Stimulated activated CD4-positive, alpha-beta T cell treated with anti-CD3 and anti-CD28 coated beads, Interleukin-2, amount 100 ng/mL, for 24 hours (primary cell): ENCODE measurements at places on chromosomes 16 and 17.

DNA sequence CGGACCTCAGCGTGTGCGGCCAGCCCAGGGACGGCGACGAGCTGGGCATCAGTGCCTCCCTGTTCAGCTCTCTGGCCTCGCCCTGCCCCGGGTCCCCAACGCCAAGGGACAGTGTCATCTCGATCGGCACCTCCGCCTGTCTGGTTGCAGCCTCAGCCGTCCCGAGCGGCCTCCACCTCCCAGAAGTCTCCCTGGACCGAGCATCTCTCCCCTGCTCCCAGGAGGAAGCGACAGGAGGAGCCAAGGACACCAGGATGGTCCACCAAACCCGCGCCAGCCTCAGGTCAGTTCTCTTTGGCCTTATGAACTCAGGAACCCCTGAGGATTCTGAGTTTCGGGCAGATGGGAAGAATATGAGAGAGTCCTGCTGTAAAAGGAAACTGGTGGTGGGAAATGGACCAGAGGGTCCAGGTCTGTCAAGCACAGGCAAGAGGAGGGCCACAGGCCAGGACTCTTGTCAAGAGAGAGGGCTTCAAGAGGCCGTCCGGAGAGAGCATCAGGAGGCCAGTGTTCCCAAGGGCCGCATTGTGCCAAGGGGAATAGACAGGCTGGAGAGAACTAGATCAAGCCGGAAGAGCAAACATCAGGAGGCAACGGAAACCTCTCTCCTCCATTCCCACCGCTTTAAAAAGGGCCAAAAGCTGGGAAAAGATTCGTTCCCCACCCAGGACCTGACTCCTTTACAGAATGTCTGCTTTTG lies 825 bp downstream of the HASPIN start:
- DNase-seq: no peak

- peak; percentile 80 for DNase-seq
Measured at GRCh38 chr17:78258323-78259191, 27.1 kb downstream of the TMEM235 start.

DNA sequence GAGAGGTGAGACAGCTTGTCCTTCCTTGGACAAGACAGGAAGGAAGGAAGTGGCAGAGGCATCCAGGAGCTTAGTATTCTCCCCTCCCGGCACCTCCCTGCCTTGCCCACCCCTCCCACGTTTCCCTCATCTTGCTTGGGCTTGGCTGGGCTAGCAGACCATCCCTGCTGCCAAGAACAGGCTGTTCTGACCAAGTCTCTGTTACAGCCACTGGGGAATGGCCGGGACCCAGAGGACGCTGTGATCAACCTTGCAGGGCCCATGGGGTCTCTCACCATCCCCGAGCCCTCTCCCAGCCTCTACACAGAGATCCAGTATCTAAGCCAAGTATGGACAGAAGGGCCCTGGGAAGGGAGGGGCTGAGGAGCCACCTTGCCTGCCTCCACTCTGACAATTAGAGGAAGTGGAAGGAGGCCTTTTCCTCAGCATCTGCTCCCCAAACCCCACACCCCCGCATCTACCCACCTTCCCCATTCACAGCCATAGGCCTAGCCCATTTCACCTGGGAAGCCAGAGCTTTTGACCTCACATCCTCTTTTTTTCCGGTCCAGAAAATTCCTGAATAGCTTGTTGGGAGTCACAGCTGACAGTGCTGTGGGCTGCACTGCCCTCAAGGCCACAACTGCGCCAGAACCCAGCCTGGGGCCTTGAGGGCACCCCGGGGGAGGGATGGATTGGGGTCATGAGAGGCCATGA lies 14.1 kb downstream of the CD300LG start:
- no peak for DNase-seq

DNA sequence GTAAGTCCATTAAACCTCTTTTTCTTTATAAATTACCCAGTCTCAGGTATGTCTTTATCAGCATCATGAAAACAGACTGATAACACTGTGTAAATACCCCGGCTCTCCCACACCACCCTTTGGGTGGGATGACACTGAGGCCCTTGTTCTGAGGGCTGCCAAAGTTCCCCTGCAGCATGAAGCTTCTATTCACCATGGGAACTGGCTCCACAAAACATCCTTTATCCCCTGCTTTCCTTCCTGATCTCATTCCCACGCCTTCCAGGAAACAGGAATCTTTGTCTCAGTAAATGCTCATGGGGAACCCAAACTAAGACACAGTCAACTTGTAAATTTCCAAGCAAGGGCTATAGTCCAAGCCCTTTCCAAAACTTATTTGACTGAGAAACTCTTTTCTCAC lies 88.4 kb downstream of the ABCC12 start:
- DNase-seq: no peak
